ENCODE measurements at places on chromosomes 11 and 22.

GRCh38 chr11:88596786-88597185 lies 259.2 kb upstream of the CTSC start:
- H3K4me3 ChIP-seq, result no peak overlapping the region
- H3K27me3 ChIP-seq, result peaks cover 2% of the 10 kb centered on the region
- H3K36me3 ChIP-seq, result no peaks in the 10 kb centered on the region
- DNase-seq, result no peak
- peaks cover 5% of the 10 kb centered on the region for H3K4me1 ChIP-seq

GRCh38 chr22:26409719-26410335 lies 19.2 kb upstream of the ASPHD2 start:
- peaks cover 13% of the 10 kb centered on the region for H3K27me3 ChIP-seq
- H3K4me1 ChIP-seq, result no peaks in the 10 kb centered on the region
- no peak for DNase-seq
- no peaks in the 10 kb centered on the region for H3K36me3 ChIP-seq
- no peak overlapping the region for H3K4me3 ChIP-seq

DNA sequence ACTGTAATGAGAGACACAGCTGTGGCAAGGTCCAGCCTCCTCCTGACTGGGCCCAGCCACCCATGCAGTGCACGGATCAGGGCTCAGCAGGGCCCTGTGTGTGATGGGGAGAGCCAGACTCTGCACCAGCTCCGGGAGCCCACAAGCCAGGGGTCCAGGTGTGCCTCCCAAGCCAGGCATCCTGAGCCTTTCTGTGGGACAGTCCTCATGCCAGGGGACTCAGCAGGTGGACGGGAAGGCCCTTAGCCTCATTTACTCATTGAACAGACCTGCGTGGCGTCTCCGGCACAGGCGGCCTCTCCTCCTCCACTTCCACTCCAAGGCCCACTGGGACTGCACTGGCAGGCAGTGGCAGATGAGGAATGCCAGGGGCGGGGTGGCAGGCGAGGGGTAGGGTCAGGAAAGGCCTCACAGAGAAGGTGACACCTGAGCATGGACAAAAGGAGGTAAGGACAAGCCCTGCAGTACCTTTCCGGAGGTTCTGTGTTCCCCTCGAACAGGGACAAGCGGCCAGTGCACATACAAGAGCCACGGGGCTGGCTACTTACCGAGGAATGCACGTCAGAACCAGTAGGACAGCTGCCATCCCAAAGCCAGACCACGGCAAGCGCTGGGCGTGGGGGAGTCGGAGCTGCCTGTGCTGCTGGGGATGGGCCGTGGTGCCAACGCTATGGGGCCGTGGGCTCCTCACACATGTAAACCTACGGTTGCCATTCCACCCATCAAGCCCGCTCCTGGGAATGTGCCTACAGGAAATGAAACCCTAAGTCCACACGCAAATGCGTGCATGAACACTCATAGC lies 52.7 kb downstream of the IGF2 start:
- H3K36me3 ChIP-seq, result peaks cover 12% of the 10 kb centered on the region
- peaks cover 7% of the 10 kb centered on the region for H3K27me3 ChIP-seq
- DNase-seq, result peak; percentile 31
- no peak overlapping the region for H3K27ac ChIP-seq

GRCh38 chr11:8093931-8094575 lies 13.0 kb downstream of the TUB start:
- H3K4me1 ChIP-seq, result peaks cover 8% of the 10 kb centered on the region
- H3K27me3 ChIP-seq, result no peaks in the 10 kb centered on the region
- H3K27ac ChIP-seq, result no peak overlapping the region
- H3K4me3 ChIP-seq, result no peak overlapping the region
- H3K36me3 ChIP-seq, result peaks cover 8% of the 10 kb centered on the region

DNA sequence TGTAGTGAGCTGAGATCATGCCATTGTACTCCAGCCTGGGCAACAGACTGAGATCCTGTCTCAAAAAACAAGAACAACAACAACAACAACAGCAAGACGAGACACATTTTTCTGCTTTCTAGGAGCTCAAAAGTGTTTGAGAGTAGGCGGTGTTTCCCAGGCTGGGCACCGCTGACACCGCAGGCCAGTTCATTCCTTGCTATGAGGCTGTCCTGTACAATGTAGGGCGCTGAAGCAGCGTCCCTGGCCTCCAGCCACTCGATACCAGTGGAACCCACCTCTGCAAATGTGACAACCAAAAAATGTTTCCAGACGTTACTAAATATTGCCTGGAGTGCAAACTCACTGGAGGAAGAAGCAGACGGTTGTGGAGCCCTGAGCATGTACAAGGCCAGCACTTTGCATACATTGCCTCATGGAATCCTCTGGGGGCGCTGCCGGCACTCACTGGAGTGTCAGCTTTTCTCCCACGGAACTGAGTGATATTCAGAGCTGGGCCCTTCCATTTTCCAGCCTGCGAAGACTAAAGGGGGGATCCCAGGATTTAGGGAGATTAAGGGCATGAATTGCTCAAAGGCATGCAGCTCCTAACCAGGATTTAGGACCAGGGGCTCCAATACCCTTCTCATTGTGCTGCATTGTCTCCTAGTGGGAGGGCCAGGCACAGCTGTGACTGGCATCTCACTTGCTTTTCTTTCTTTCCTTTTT lies 5.8 kb upstream of the MIEF1 start:
- H3K27ac ChIP-seq, result no peak overlapping the region
- H3K27me3 ChIP-seq, result no peaks in the 10 kb centered on the region
- H3K4me3 ChIP-seq, result no peak overlapping the region
- peaks cover 17% of the 10 kb centered on the region for H3K4me1 ChIP-seq
- DNase-seq, result no peak

GRCh38 chr11:134640971-134641968 lies 229.2 kb upstream of the B3GAT1 start:
- H3K36me3 ChIP-seq, result no peaks in the 10 kb centered on the region
- H3K4me1 ChIP-seq, result peaks cover 57% of the 10 kb centered on the region
- no peak overlapping the region for H3K4me3 ChIP-seq
- DNase-seq, result peak; percentile 10

DNA sequence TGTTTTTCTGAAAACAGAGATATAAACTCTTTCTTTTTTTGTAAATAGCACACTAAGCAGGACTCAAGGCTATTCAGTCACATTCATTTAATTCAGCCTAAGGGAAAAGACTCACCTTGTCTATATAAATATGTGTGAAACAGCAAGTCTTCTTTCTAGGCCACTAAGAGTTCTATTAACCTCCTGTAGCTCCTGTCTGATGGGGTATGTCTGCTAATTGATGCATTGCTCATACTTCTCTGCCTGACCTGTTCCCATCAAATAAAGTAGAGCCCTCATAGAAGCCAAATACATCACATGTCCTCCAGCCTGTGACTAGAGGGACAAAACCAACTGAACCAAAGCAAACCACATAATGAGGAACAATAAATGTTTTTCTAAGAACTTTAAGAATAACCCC lies 68.2 kb downstream of the MSANTD4 start:
- H3K27me3 ChIP-seq, result no peaks in the 10 kb centered on the region
- DNase-seq, result no peak
- no peak overlapping the region for H3K4me3 ChIP-seq

DNA sequence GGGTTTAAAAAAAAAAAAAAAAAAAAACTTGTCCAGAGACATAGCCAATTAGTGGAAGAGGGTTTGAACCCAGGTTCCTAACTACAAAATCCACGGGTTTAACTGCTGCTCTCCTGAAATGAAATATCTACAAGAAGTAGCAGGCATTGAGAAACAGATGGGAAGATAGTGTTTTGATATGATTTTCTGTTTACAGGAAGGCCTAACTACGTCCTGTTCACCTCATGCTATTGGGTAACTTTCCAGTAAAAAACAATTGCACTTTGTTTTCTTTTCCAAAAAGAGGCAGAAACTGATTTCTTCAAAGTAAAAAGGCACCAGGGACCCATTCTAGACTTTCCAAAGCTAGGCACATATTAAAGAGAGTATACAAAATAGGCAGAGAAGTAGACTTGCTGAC lies 5.9 kb upstream of the C11orf91 start:
- no peaks in the 10 kb centered on the region for H3K27me3 ChIP-seq
- H3K4me3 ChIP-seq, result no peak overlapping the region
- H3K27ac ChIP-seq, result no peak overlapping the region
- no peak for DNase-seq

DNA sequence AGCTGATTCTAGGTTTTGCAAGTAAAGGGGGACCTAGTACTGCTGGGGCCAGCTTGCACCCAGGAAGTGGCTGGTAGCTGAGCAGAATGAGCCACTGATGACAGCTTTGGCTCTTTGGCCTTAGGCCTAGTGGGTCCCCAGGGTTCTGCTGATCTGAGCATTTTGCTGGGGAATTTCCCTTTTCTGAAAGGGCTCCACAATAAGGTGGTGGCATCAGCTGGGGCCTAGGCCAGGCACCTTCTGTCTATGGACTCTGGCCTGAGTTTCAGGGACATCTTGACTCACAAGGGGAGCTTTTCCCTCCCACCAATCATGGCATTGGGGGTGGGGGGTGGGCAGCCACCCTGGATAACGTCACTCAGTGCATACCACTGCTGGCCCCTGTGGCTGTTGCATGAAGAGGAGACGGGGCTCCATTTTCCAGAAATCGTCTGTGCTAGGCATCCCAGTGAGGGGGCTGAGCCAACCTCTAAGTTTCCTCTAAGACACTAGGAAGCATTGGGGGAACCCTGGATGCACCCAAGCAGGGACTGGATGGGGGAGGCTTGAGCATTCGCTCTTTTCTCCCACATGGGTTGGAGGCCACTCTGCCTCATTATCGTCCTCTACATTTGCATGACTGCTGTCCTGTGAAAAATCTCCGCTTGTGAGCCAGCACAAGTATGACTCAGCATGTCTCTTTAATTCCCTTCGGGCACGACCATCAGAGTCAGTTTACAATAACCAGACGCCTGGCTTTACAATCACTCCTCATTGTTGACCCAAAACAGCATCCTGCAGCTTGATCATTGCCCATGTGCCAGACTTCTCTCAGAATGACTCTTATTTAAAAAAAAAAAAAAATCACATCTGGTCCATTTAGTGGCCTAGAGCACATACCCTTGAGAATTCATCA lies 145.0 kb upstream of the THY1 start:
- no peak overlapping the region for H3K27ac ChIP-seq
- H3K4me1 ChIP-seq, result peaks cover 11% of the 10 kb centered on the region
- H3K27me3 ChIP-seq, result peaks cover under 1% of the 10 kb centered on the region
- no peak for DNase-seq

GRCh38 chr22:19820880-19821522 lies 33.7 kb downstream of the GNB1L start:
- H3K4me3 ChIP-seq, result no peak overlapping the region
- no peak for DNase-seq
- no peaks in the 10 kb centered on the region for H3K27me3 ChIP-seq
- H3K4me1 ChIP-seq, result peaks cover 16% of the 10 kb centered on the region
- H3K27ac ChIP-seq, result no peak overlapping the region

DNA sequence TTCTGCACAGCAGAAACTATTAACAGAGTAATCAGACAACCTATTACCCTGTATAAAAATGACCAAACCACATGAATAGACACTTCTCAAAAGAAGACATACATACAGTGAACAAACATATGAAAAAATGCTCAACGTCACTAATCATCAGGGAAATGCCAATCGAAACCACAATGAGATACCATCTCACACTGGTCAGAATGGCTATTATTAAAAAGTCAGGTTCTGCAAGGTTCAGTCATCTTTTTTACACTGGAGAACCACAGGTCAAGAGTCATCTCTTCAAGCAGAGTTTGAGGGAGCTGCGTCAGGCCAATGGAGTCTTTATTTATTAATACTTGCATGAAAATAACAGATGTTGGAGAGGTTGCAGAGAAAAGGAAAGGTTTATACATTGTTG lies 40.4 kb downstream of the RCN1 start:
- H3K4me3 ChIP-seq, result no peak overlapping the region
- H3K27me3 ChIP-seq, result peaks cover 26% of the 10 kb centered on the region
- no peaks in the 10 kb centered on the region for H3K4me1 ChIP-seq
- no peak for DNase-seq

DNA sequence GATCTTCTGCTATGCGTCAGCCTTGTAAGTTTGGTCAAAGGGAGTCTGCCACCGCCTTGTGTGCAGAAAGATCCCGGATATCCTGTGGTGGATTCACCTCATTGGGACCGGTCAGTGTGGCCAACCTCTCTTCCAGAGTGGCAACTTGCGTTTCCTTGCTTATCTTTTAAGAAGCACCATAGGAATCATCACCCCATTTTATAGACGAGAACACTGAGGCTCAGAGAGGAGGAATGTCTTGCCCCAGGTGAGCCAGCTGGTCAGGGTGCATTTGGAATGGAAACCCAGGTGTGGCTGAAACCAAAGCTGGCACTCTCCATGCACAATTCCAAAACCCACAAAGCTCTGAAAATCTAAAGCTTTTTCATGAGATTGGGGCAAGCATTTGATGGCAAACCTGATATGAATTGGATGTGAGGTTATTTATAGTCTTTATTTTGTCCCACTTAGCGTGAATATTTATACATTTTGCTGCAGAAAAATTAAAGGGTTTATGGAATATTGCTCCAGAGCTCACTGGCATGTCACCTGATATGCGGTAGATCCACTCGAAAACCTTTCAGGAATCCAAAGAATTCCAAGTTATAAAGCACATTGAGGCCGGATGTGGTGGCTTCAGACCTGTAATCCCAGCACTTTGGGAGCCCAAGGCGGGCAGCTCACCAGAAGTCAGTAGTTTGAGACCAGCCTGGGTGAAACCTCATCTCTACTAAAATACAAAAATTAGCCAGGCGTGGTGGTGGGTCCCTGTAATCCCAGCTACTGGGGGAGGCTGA lies 12.1 kb upstream of the EIF3D start:
- H3K27ac ChIP-seq, result peak overlapping the region; percentile 21
- H3K27me3 ChIP-seq, result peaks cover 2% of the 10 kb centered on the region
- H3K4me3 ChIP-seq, result no peak overlapping the region

- H3K27me3 ChIP-seq, result no peaks in the 10 kb centered on the region
- H3K36me3 ChIP-seq, result no peaks in the 10 kb centered on the region
- DNase-seq, result no peak
- H3K4me1 ChIP-seq, result peaks cover 79% of the 10 kb centered on the region
Observed at GRCh38 chr22:28903080-28903479, 19.7 kb downstream of the ZNRF3 start.

GRCh38 chr22:50445880-50446707 lies 28.7 kb downstream of the SBF1 start:
- H3K27ac ChIP-seq, result no peak overlapping the region
- DNase-seq, result no peak
- H3K36me3 ChIP-seq, result peaks cover 13% of the 10 kb centered on the region

DNA sequence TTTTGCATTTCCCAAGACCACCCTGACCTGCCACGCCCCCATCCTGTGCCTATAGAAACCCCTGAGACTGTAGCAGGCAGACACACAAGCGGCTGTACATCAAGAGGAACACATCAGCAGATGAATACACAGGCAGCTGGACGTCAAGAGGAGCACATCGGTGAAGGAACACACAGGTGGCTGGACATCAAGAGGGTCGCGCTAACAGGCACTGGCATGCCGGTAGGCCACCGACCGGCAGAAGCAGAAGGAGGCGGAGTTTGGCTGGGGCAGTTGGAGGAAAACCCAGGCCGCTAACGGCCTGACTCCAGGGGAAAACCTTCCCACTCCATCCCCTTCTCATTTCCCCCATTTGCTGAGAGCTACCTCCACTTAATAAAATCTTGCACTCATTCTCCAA lies 5.4 kb upstream of the IPO7 start:
- H3K36me3 ChIP-seq, result no peaks in the 10 kb centered on the region
- H3K27me3 ChIP-seq, result no peaks in the 10 kb centered on the region
- no peak overlapping the region for H3K4me3 ChIP-seq

- H3K4me3 ChIP-seq, result no peak overlapping the region
- no peak overlapping the region for H3K27ac ChIP-seq
- H3K4me1 ChIP-seq, result no peaks in the 10 kb centered on the region
- no peaks in the 10 kb centered on the region for H3K27me3 ChIP-seq
- no peak for DNase-seq
- peaks cover 10% of the 10 kb centered on the region for H3K36me3 ChIP-seq
Observed at GRCh38 chr11:6570691-6571427, 32.6 kb downstream of the RRP8 start.

All from mesothelial cell of epicardium (in vitro differentiated cells).